ENCODE measurements at places on chromosomes 5 and 9. TPM values are rescaled to one million over a fixed set of nuclear protein-coding genes. Genes with fewer than 3 reads are reported as not detected.

PCSK5 gene
- total RNA-seq = 18.7 TPM

AJM1 gene
- 2.4 TPM for total RNA-seq

LECT2 gene
- not detected for total RNA-seq

LCN10 gene
- 5.2 TPM for total RNA-seq

NR2F1-AS1 gene
- total RNA-seq = 45.7 TPM

FAM200C gene
- 8.0 TPM for total RNA-seq

ST8SIA4 gene
- 3.5 TPM for total RNA-seq

CREB3 gene
- total RNA-seq = 34.4 TPM

NFX1 gene
- 36.3 TPM for total RNA-seq

CPLANE1 gene
- 31.7 TPM for total RNA-seq

CBY3 gene
- total RNA-seq = not detected

KIF24 gene
- total RNA-seq = 0.68 TPM

CLIC3 gene
- 0.57 TPM for total RNA-seq

NMUR2 gene
- total RNA-seq = not detected

RNF208 gene
- not detected for total RNA-seq

IRX4 gene
- total RNA-seq = not detected

UGT3A2 gene
- not detected for total RNA-seq

ACTBL2 gene
- not detected for total RNA-seq

NDUFS6 gene
- total RNA-seq = 50.8 TPM

EIF4E1B gene
- not detected for total RNA-seq

SLC6A7 gene
- not detected for total RNA-seq

SPATA31A3 gene
- not detected for total RNA-seq

Data from ovary (tissue), 10 donors.